ENCODE measurements at places on chromosomes 5 and 9.

GRCh38 chr9:36102742-36103495, 33.6 kb upstream of the GLIPR2 start:
- DNase-seq, result peak; percentile 87

- DNase-seq, result no peak
Observed at GRCh38 chr5:102307232-102307631, 11.1 kb upstream of the SLCO4C1 start.

DNA sequence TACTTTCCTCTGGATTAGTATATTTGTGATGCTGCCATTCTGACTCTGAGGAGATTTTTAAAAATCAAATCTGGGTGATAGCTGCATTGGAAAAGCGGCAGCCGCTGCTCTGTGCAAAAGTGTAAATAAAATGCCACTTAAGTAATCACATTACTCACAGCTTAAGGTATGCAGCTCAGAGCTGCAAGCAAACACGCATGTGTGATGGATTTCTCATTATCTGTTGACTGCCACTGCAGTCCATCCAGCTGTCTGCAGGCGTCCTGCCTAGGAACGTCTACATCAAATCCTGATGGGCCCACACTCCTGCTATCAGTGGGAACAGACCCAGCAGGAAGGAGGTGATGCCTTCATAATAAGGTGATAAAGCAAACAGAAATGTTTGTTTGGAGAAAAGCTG, 216.9 kb downstream of the SPOCK1 start:
- DNase-seq, result no peak

GRCh38 chr9:74277532-74277931, 219.6 kb upstream of the RORB start:
- DNase-seq, result no peak

DNA sequence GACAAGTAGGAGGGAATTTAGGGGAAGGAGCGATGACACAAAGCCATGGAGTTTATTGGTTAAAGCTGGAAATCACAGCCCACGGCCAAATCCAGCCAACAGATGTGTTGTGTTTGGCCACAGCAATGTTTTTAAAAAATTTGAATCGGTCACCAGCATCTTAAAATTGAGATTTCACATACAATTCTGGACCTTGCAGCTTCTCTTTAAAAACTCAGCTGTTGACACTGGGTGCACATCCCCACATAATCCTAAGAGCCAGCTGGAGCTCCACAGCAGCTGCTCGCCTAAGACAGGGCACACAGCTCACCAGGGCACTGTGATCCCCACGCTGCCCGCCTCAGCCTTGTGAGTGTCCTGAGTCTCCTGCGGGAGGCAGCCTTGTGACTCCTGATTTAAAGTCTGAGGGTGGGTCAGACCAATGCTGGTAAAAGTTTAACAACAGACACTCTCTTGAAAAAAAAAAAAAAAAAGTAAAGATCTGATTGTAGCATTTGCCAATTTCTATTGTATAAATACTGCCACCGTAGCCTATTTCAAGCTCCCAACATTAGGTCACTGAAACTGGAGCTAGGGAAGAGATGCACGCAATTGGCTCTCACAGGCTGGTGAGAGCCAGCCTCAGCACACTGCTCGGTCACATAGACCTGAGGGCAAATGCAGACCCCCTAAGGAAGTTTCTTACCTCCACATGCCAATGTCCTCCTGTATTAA, 124.8 kb downstream of the HSD17B3 start:
- no peak for DNase-seq

DNA sequence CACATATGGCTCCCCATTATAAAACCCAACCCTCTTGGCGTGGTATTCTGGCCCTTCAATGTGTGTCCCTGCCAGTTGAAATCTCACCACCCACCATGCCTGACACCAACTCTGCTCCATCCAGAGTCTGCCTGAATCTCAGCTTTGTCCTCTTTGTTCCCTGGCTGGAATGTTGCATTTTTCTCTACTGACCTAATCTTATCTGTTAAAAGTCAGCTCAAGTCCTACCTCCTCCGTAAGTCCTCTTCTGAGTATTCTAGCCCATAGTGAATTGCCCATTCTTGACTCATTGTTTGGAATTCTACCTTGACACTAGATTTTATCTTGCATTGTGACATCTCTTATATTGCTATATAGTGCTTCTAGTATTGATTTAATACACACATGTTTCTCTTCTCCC, 207.1 kb upstream of the VLDLR start:
- DNase-seq, result no peak

GRCh38 chr5:111172504-111172903, 51.7 kb upstream of the CAMK4 start:
- no peak for DNase-seq

DNA sequence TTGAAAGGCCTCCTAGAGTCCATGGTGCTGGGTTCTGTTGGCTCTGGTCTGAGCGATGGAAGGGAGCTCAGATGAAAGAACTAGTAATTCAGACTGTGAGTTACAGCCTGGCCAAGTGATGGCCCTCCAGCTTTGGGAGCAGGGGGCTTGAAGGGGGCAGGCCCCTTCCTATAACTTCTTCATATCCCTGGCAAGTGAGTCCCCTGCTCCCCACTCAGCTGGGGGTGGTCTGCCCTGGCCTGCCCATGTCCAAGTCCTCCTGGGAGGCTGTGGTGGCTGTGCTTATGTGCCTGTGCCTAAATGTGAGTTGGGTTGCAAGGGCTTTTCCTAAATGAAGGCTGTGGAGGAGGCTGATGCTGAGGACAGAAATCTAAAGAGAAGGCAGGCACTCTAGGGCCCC, 80.1 kb downstream of the MACROH2A1 start:
- no peak for DNase-seq

- peak; percentile 12 for DNase-seq
Observed at GRCh38 chr5:14251733-14252132, 108.6 kb downstream of the TRIO start.

DNA sequence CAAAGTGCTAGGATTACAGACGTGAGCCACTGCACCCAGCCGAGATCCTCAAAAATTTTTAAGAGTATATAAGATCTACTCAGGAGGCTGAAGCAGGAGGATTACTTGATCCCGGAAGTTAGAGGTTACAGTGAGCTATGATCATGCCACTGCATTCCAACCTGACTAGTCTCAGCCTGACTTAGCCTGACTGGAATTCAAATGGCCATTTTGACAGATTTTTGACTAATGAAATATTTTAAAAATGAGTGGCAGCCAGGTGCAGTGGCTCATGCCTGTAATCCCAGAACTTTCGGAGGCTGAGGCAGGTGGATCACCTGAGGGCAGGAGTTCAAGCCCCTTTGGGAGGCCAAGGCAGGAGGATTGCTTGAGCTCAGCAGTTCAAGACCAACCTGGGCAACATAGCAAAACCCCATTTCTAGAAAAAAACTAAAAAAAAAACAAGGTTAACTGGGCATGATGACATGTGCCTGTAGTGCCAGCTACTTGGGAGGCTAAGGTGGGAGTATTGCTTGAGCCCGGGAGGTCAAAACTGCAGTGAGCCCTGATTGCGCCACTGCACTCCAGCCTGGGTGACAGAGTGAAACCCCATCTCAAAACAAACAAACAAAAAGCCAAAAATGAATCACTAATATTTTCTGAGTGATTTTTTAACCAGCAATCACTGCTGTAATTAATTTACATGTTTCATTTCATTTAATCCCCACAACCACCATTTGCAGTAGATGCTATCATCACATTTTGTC, 16.6 kb downstream of the ATOX1 start:
- DNase-seq, result no peak

DNA sequence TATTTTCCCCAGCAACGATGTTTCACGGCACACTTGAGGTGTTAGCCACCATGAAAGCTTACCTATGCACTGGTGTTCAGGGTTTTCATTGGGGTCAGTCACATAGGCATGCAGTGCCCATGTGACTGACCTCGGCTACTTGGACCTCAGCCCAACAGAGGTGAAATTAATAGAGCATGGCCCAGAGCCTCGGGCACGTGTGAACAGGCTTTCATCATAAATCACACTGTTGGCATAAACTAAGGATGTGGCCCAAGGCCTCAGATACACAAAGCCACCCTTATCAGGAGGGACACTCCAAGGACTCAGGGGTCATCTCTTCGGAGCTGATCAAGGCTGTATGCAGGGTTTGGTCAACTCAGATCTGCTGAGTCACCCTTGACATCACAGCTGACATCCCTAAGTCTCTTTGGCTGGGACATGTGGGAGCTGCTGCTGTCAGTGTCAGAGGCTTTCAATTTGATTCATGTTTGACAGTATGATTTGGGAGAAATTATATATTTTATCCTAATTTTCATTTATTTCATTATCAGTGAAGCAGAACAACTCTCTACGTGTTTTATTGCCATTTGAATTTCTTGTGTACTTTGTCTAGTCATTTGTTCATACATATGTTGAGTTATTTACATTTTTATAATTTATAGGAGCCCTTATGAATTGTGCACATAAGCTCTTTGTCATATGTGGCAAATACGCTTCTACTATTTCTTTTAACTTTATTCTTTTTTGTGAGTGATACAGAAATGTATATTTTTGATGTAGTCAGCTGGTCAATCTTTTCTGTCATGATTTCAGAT, 59.7 kb upstream of the ANKRD33B start:
- DNase-seq, result no peak

DNA sequence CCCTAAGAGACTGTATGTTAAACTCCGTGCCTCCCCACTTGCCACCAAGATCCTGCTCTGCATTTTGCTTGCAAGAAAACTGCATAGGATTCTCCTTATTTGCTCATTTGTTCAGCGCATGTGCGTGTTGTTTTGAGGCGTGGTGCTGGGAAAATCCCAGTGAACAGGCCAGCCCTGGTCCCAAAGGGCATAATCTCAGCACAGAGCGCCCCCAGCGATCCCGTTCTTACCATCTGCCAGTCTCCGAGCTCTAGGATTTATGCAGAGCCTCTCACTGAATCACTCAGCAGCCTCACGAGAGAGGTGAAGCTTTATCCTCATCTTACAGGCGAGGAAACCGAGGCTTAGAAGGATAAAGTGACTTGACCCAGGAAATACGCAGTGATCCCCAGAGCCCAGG, 11.5 kb downstream of the PRRX2 start:
- DNase-seq, result no peak

DNA sequence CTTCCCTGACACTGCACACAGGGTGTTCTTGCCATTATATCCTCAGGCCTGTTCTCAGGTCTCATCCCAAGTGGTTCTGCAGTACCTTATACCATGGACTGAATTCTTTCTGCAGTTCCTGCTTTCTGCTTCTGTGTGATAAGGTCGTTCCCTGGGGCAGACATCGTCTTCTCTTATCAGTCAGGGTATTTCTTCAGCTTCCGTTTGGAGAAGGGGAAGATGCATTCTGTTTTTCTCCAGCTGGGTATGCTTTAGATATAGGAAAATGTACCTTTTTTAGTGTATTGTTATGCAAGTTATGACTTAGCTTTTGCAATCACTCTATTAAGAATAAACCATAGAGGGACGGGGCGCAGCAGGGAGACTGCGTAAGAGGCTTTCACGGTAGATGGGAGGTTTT, 31.1 kb downstream of the RALGPS1 start:
- DNase-seq, result no peak

- DNase-seq, result no peak
Observed at GRCh38 chr5:160869989-160870521, 18.0 kb upstream of the ATP10B start.

- peak; percentile 18 for DNase-seq
Observed at GRCh38 chr5:157323107-157323706, 57.3 kb downstream of the CYFIP2 start.

DNA sequence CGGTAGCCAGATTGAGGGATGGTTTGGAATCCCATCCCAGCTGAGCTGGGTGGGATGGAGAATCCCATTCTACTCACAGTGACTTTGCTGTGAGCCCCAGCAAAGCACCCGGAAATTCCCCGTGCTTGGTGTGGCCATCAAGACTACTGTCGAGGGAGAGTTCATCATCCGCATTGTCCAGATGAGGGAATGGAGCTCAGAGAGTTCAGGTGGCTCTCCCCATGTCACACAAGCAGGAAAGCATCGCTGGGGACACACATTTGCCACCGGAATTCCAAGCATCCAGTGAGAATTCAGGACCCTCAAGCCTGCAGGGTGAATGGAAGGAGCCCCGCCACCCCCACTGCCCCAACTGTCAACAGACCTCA, 54.4 kb downstream of the HRH2 start:
- no peak for DNase-seq

GRCh38 chr5:132049093-132049492, 11.4 kb upstream of the IL3 start:
- DNase-seq, result no peak

DNA sequence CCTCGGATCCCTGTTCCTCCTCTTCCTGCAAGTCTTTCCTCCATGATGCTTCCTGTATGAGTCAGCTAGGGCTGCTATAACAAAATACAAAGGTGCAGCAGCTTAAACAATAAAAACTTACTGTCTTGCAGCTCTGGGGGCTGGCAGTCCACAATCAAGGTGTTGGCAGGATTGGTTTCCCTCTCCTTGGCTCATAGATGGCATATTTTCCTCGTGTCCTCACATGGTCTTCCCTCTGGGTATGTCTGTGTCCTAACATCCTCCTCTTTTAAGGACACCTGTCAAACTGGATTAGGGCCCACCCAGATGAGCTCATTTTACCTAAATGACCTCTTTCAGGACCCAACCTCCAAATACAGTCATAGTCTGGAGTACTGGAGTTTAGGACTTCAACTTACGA, 117.5 kb downstream of the MED10 start:
- no peak for DNase-seq

GRCh38 chr9:36690412-36691168, 117.9 kb downstream of the MELK start:
- no peak for DNase-seq

GRCh38 chr9:38486056-38486615, 61.9 kb upstream of the IGFBPL1 start:
- DNase-seq, result no peak

- DNase-seq, result no peak
Observed at GRCh38 chr9:14313378-14313940, 482 bp downstream of the NFIB start.

DNA sequence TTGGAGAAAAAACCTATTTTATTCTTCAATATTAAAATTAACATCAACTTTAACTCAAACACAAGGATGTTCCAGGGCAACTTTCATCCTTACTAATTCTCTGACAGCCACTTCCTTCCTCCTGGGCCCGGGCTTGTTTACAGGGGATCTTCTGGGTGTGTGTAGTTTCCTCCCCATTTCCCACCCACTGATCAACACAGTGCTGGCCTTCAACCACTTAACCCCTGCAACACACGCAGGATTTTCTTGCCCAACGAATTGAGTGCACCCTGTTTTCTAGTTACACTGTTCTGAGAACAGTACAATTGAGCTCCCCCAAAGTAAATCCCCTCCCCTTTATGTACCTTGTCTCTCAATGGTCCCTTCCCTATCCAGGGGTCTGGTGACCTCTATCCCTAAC, 83.1 kb upstream of the RANBP3L start:
- no peak for DNase-seq

GRCh38 chr9:1170918-1171317, 120.8 kb downstream of the DMRT2 start:
- no peak for DNase-seq

DNA sequence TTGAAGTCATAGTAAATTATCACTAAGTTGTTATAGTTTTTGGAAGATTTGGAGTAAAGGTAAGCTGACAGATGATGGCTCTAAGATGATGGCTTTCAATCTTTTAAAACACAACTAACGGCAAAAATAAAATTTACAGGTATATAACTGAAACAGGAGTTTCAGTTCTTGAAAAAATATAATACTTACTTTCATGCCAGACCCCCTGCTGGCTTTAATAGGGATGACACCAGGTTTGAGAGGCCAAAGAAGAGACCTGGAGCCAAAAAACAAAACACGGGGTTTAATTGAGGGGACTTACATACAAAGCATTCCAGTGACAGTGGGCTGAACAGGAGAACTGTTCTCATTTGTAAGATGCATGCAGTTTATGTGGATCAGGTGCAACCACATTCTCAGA, 301.7 kb upstream of the PCSK5 start:
- DNase-seq, result no peak
